ENCODE measurements at places on chromosomes 7 and 10. TPM values are rescaled to one million over a fixed set of nuclear protein-coding genes. Genes with fewer than 3 reads are reported as not detected.

DNA sequence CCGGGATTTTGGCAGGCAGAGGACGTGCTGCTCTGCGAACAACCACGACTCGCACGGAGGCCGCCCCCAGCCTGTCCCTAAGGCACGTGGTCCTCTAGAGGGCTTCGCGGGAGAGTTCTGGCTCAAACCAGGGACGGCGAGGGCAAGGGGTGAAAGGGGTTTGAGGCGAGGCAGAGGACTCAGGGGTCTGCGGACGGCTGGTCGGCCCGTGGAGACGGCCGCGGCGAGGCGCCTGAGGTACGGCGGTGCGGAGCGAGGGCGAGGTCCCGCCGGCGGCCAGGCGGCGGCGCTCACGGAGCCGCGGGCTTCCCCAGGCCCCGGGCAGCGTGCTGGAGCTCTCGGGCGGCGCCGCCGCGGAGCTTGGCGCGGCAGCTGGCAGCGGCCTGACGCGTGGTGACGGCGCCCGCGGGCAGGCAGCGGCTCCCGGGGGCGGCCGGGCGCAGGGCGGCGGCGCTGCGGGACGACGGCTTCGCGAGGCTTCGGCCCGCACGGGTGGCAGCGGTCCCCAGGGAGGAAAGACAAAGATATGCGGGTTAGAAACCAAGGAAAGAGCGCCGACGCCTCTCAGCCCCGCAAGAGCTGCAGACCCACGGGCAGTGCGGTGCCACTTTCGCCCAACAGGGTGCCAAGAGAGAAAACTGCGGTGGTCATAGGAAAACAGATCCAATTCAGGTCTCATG lies 44.8 kb downstream of the ZNF800 start:
- no peak for DNase-seq

- no peak for DNase-seq
These were observed 210.7 kb upstream of the MDFIC start for GRCh38 chr7:114711241-114711640.

DNA sequence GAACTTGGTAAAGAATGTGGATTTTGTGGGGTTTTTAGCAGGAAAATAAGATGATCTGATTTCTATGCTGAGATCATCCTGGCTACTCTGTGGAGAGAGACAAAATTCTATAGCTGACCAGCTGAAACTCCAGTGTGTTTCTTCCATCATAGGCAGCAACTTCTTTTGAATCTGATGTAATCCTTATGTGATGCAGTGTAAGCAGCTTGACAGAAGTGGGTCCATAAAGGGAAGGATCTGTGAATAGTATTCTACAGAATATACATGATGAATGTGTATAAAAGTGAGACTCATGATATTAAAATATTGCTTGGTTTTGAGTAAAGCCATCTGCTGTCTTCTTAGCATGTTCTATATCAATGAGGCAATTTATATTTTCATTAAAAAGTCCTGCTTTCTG lies 4.4 kb downstream of the MYO3A start:
- no peak for DNase-seq

Gene OPALIN
- not detected for polyA plus RNA-seq

Gene FLNC
- polyA plus RNA-seq, result 16.6 TPM

- peak; percentile 13 for DNase-seq
These were observed 50.4 kb upstream of the C7orf33 start for GRCh38 chr7:148540041-148540738.

- DNase-seq, result no peak
These were observed 794.7 kb downstream of the IPMK start for GRCh38 chr10:57472823-57473619.

DNA sequence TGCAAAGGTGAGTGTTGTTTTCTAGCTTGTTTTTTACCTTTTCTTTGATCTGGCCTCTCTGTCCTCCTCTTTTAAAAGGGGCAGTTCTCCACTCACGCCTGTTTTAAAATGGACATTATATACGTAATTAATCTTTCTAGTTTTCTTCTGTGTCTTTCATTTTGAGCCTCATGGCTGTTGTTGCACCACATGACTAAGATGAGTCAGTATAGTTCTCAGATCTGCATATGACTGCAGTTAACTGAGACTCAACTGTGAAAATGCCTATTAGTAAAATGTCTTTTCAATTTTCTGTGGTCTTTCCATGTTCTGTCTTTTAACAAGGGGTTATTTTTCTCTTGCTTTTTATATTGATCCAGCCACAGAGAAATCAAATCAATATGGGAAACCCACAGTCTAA lies 296.1 kb downstream of the CDK14 start:
- no peak for DNase-seq

- DNase-seq, result no peak
These were observed 62.4 kb upstream of the PDK4 start for GRCh38 chr7:95658676-95659075.

DNA sequence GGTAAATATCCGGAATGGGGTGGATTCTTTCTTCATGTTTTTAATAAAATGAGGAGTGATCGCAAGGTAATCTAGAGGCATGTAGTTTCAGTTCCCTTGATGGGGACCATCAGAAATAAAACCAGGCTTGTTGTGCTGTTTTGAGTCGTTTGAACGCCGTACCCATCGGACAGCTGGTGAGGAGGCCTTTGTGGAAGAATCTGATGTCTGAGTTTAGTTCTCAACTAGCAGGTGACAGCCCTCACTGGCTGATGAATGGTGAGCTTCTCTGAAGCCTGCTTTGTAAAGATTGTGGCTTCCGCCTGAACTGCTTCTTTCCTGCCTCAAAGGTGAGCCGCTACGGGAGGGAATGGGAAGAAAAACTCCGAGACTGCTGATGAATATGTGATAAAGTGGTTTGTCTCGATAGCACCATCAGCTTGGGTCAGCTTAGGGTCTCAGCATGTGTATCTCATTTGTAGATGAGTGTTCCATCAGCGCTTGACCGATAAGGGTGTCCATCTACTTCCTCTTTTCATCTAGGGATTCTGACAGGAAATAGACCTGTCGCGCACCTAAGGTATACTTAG lies 977 bp downstream of the TMEM248 start:
- DNase-seq, result peak; percentile 4

DNA sequence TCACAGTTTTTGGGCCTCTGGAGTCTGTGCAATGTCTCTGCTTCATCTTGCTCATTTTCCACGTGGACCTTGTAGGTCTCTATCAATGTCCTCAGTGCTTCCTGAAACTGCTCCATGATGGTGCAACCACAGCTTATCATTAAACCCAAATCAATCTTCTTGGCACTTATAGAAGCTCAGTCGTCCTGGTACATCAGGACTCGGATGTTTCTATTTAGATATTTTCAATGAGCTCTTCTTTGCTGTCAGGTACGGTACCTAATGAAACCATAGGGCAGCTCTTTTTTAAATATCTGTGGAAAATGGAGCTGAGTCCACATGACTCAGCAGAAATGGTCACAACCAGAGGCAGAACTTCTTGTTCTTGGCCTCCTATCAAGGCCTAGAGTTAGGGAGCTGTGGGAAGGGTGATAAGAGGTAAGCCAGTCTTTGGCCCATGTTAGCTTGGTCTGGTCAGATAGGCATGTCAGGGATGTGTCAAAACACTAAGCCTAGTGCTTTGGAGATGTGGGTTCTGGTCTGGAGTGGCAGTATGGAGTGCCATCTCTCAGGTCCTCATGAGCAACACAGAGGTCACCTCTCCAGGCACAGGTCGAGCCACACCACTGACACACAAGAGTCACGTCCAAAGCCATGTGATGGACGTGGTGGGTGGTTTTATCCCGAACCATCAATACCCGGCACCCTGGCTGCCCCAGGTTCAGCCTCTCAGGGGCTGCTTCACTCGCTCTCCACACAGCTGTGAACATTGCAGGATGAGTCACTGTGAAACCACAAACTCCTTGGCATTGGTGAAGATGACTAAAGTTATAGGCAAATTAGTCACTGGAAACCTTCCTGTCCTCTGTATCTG lies 87.0 kb downstream of the TBXAS1 start:
- no peak for DNase-seq

DNA sequence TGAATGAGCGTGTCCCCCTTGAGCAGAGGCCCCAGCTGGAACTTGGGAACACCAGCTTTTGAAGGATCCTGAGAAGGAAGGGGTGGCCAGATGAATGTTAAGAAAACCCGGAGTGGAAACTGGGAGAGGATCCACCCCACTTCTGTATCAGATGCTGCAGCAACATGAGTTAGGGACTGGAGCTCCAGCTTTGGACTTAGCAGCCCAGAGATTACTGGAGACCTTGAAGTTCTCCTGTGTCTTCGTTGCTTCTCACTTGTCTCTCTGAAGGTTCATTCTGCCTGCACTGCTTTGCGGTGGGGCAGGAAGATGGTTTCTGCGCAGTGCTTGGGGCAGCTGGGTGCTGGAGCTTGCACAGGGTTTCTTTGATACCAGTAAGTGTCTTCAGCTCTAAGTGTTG lies 9.3 kb downstream of the TMEM248 start:
- DNase-seq, result no peak

Gene SPDYE16
- 6.0 TPM for polyA plus RNA-seq
